Stimulated activated CD8-positive, alpha-beta memory T cell treated with anti-CD3 and anti-CD28 coated beads, Interleukin-7, amount 100 ng/mL, for 1 hour (primary cell): ENCODE measurements at places on chromosomes 2 and 18.
A peak's percentile ranks its signal among the peaks of the same experiment; 100 is the strongest.

DNA sequence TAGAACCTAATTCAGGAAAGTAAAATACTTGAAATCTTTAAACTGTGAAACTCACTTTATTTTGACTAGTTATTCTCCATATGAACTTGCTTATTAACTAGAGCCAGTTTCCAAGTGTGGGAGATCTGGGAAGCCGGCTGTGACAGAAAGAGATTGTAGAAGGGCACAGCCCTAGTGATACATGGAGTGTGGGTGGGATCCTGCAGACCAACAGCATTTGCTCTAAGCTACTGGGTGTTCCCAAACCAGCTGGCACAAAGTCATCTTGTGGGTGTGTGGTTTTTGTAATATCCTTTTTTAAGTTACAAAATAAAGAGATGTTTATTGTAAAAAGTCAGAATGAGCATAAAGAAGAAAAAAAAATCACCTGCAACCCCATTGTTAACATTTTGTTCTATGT is 3.4 kb downstream of the DUSP19 start:
- no peak for DNase-seq

- DNase-seq, result no peak
Measured at GRCh38 chr2:10722252-10722825, 909 bp downstream of the ATP6V1C2 start.

DNA sequence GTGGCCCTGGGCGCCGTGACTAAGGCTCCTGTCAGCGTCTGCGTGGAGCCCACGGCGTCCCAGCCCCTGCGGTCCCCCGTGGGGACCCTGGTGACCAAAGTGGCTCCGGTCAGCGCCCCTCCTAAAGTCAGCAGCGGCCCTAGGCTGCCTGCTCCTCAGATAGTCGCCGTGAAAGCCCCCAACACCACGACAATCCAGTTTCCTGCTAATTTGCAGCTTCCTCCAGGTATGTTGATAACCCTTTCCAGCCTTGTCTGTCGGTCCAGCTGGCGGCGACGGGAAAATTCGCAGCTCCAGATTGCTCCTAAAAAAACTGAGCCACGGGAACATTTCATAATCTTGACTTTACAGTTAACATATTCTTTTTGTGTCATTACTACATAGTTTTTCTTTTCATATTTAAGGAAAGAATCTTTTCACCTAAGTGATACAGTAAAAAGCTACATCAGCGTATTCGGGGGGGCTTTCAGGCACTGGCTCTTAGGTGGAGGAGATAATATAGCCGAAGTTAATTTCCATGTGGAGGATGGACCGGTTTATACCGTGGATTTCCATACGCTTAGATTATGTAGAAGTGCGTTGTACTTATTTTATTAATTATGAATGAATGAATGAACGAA is 916 bp downstream of the TAF4B start:
- DNase-seq, result no peak

GRCh38 chr18:63074981-63075404 is 244.6 kb downstream of the BCL2 start:
- peak; percentile 35 for DNase-seq

GRCh38 chr2:178553047-178553446 is 72.8 kb downstream of the PLEKHA3 start:
- DNase-seq, result no peak

DNA sequence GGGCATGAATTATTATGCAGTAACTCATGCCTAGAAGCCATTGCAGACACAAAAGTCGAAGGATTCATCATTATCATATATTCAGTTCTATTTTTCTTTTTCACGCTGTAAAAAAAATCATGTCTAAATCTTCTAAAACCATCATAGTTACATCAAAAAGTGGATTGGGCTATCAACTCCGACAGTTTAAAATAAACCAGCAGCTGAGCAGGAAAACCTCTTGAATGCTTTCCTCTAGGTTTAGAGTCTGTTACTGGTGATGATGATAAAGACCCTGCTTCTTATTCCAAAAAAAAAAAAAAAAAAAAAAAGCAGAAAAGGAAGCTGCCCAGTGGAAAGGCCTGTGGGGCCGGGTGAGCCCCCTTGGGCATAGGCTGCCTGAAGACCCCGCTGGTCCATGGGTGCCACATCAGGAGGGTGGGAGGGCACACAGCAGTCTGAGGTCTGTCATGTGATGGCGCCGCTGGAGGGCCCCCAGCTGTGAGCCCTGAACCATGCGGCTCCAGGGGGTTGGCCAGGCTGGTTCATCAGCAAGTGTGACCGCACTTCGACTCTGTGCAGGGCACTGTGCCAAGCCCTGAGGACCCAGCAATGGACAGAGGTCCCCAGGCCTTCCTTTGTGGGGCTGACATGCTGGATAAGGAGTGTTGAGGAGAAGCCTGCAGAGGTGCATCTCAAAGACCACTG is 199.6 kb downstream of the EIPR1 start:
- no peak for DNase-seq

DNA sequence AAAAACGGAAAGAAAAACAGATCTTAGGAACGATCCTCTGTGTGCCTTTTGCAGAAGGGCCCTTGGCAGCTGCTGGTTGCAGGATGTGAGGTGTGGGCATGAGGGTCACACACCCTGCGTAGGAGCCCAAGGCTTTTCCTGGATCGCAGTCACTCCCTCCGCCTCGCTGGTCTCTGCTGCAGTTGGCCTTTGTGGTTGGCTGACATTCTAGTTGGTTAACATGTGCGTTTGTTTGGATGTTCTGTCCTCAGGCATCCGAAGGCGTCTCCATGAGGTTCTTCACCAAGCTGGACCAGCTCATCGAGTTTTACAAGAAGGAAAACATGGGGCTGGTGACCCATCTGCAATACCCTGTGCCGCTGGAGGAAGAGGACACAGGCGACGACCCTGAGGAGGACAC is 61.7 kb downstream of the INPP5D start:
- no peak for DNase-seq

DNA sequence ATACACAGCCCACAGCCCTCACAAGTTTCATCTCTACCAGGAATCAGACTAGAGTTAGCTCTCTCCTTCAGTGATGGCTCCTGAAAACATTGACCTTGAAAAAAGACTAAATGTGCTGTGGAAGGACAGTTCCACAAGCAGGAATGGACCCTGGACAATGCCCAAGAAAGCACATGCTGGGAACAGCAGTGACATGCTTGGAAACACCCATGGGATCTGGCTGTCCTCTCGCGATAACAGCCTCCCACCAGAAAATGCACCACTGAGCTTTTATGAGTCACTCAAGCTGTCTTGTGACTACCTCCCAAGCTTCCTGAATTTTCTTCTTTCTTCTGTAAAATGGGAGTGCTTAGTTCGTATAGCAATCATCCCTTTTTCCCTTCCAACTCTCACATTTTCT is 269.2 kb downstream of the LRATD1 start:
- DNase-seq, result no peak

DNA sequence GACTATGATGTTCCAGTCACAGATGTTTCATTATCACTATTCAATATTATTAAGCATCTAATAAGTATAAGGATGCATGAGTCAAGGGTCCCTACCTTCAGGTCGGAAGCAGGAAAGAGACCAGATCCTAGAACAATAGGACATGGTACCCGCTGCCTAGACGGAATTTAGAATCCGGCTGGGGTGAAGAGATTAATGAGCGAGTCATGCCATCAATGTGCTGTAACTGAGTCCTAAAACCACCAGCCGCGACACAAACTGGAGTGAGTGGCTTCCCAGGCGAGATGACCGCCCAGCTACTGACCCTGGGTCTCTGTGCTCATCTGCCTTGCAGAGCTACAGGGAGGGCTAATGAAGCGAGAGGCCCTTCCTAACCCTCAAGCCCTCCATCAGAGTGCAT is 73.6 kb downstream of the DNMT3A start:
- DNase-seq, result no peak

DNA sequence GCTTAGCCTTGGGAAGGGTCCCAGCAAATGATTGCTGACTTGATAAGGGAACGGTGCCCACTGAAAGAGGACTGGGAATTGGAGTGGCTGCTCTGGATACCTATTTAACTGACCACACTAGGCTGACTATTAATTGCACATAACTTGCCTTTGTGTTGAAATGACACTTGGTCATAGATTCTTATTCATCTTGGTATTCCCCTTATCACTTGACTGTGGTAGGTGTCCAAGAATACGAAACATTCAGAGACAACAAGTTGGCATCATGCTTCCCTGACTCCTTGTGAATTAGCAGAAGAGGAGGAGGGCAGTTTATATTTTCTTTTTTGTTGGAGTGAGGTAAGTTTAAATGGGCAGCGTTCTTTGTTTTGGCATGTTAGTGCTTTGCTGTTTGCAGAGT is 13.4 kb downstream of the FMNL2 start:
- DNase-seq, result no peak

- DNase-seq, result no peak
Measured at GRCh38 chr2:216683846-216684245, 11.5 kb downstream of the IGFBP5 start.

- no peak for DNase-seq
Measured at GRCh38 chr2:100919316-100919715, 82.8 kb upstream of the RPL31 start.

GRCh38 chr18:500632-501405 is at the start of gene COLEC12:
Gene COLEC12, minus strand, starts transcription at chr18:500701. Its CDS starts 187 bp downstream, at chr18:500514.
- DNase-seq, result no peak
